ENCODE measurements at places on chromosomes 13 and 19.

DNA sequence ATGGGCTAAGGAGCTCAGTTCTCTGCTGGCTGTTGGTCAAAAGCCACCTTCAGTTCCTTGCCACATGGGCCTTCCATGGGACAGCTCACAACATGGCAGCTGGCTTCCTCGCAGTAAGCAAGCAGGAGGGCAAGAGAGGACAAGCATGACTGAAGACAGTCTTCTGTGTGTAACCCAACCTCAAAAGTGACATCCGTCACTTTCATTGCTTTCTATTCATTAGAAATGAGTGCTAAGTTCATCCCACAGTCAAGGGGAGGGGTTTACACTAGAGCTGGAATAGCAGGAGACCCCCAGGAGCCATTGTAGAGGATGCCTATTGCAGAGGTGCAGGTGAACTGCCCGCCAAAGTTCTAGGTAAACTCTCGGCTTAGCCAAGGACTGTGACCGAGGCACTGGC lies 163.3 kb downstream of the NUFIP1 start:
- DNase-seq, result no peak

- DNase-seq, result no peak
Observed at GRCh38 chr13:40777809-40778175, 6.8 kb upstream of the MRPS31 start.

- DNase-seq, result no peak
Observed at GRCh38 chr13:42592915-42593900, 19.3 kb downstream of the TNFSF11 start.

DNA sequence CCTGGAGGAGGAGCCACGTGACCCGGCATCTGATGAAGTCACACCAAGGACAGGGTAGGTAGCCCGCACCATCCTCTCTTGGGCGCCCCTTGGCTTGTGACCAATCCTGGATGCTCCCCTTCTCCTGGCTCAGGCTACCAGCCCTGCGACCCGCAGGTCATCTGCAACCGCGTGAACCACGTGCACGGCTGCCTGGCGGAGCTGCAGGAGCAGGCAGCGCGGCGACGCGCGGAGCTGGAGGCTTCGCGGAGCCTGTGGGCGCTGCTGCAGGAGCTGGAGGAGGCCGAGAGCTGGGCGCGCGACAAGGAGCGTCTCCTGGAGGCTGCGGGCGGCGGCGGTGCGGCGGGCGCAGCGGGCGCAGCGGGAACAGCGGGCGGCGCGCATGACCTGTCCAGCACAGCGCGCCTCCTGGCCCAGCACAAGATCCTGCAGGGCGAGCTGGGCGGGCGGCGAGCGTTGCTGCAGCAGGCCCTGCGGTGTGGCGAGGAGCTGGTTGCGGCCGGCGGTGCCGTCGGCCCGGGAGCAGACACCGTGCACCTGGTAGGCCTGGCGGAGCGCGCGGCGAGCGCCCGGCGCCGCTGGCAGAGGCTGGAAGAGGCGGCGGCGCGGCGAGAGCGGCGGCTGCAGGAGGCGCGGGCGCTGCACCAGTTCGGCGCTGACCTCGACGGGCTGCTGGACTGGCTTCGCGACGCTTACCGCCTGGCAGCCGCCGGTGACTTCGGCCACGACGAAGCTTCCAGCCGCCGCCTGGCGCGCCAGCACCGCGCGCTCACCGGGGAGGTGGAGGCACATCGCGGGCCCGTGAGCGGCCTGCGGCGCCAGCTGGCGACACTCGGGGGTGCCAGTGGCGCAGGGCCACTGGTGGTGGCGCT lies 45.9 kb downstream of the SPTBN4 start:
- no peak for DNase-seq

- no peak for DNase-seq
Observed at GRCh38 chr19:10784257-10784656, 51.8 kb downstream of the TMED1 start.

DNA sequence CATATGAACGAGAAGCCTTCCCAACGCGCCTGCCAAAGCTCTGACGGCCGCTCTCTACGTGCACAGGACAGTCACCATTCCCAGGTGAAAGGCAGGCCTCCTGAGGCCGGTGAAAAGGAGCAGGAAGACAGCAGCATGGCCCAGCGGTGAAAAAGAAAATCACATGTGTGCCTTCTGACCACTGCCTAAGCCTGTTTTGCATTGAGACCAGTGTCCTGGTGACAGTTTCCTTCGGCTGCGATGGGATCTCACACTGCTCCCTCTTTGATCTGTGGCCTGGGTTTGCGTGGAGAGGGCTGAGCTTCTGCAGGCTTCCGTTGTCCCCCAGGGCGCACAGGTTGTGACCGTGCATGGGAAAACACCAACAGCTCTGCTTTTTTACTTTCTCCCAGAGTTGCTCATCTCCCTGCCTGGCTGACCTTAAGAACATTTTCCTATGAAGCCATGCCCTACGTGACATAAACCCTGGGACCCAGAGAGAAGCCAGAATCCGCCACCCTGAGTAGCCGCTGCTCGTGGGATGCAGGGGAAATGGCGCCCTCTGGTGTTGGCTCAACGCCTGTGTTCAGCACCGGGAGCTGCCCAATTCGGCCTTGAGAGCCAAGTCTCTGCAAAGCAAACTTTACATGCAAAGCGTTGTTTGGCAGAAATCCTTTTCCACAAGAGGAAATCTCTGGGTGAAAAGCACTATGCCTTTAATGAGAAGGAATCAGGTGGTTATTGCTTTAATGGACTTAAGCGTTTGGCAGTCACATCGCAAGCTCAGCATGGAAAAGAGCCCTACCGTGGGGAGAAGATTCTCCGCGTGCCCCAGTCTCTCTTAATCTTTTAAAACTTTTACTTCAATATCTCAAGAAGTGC lies 112.2 kb upstream of the GPR12 start:
- DNase-seq, result no peak

DNA sequence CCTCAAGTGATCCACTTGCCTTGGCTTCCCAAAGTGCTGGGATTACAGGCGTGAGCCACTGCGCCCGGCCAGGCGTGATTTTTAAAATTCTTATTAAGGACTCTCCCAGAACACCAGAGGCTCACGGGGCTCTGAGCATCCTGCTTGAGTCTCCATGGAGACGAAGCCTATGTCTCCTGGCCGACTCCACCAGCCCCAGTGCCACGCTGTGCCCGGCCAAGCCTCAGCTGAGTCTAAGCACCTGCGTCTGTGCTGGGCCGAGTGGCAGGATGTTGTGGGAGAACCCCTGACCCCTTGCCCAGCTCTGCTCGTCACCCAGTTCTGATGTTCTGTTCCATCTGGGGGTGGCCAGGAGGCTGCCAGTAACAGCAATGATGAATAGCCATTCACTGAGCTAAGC lies 3.9 kb upstream of the CELF5 start:
- DNase-seq, result no peak

- DNase-seq, result no peak
Observed at GRCh38 chr13:100988921-100989320, 314.3 kb upstream of the TMTC4 start.

DNA sequence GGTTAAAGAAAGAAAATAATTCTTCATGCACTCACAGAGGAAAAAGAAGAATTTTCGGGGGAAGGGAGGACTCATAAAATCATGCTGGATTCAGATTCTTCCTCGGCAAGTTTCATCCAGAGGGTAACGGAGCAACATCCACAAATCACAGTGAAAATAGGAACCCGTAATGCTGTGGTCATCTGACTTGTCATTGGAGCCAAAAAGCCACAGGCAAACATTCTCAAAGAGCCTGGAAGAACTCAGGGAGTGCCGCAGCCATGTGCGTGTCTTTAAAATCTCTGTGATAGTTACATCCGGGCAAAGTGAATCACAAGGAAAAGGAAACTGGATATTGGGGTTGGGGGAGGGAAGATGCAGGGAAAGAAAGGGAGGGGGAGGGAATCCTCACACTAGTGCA lies 33.0 kb upstream of the VSTM2B start:
- DNase-seq, result no peak

- DNase-seq, result no peak
Observed at GRCh38 chr13:81726037-81726726, 1385.3 kb upstream of the SPRY2 start.

Measured in NCI-H226 (cell line).